Esophagus squamous epithelium (tissue), 5 donors: ENCODE measurements at places on chromosomes 5 and 9.

DNA sequence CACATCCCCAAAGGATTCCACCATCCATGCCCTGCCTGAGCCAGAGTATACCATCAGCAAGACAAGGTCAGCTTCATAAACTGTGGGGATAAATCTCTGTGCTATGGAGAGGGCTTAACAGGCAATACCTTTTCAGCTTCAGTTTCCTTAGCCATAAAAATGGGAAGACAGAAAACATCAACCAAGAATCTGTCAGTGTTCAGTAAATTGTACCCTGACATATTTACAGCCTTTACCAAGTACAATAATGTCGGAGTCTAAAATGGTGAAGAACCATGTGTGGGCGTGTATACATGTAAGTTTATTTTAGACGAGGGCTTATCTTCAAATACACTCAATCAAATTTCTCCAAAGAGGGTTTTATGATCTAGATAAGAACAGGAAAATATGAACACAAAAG, 94.7 kb downstream of the ELAVL2 start:
- DNase-seq = no peak

DNA sequence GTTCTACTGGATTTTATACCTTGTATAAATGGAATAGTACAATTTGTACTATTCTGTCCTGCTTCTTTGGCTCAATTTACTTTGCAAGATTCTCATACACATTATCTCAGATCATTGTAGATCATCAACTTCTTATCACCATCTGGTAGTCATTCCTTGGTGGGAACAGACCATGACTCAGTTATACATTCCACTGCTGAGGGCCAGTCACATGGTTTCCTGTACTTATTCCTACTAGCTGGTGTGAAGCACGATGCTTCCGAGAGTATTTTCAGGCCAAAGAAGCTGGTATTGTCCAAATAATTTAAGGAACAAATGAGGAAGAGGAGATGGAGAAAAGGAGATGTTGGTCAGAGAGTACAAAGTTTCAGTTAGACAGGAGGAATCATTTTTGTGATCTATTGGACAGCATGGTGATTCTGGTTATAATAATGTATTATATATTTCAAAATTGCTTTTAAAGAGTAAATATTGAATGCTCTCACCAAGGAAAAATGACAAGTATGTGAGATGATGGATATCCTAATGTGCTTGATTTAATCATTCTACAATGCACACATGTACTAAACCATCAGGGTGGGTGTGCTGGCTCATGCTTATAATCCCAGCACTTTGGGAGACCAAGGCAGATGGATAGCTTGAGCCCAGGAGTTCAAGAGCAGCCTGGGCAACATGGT, 124.1 kb downstream of the SYK start:
- no peak for DNase-seq

DNA sequence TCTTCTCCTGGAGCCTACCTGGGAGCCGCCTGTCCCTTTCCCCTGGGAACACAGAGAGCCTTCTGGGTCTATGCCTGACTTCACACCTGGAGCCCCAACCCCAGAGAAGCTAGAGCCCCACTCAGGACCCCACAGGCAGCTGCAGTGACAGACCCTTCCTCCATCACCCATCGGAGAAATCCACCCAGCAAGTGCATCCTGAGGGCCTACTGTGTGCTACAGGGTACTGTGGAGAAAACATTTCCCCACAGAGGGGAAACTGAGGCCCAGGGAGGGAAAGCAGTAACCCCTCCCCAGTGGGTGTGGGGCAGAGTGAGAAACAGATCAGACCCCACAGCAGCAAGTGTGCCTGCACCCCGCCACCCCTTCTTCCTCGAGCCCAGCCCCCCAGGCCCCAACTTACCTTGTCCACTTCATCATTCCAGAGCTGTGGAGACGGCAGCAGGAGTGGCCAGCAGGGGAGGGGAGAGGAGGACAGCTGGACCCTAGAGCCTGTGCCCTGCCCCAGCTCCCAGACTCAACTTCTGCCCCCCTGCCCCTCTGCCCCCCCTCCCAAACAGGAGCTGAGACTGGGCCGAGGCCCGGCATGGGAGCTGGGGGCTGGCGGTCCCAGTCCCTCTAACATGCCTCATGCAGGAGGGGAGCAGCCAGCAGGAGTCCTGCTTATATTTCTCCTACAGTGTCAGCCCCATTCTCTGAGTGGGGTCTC, 17.7 kb downstream of the SH3GLB2 start:
- DNase-seq = no peak

DNA sequence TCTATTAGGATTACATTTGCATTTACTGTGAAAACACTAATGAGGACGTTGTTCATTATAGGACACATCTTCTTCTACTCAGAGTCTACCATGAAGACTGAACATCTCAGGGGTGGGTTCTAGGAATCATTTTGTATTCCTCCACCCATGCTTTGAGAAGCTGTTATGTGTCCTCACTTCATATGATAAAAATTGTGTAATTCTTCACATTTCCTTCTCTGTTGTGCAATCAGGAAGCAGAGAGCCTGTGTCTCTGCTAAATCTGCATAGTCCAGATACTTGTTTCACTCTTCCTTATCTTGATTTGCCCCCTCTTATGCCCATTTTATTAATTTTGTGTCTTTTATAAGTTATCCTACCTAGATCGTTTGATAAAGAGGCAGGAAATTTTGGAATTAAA, 97.8 kb upstream of the IQGAP2 start:
- no peak for DNase-seq

DNA sequence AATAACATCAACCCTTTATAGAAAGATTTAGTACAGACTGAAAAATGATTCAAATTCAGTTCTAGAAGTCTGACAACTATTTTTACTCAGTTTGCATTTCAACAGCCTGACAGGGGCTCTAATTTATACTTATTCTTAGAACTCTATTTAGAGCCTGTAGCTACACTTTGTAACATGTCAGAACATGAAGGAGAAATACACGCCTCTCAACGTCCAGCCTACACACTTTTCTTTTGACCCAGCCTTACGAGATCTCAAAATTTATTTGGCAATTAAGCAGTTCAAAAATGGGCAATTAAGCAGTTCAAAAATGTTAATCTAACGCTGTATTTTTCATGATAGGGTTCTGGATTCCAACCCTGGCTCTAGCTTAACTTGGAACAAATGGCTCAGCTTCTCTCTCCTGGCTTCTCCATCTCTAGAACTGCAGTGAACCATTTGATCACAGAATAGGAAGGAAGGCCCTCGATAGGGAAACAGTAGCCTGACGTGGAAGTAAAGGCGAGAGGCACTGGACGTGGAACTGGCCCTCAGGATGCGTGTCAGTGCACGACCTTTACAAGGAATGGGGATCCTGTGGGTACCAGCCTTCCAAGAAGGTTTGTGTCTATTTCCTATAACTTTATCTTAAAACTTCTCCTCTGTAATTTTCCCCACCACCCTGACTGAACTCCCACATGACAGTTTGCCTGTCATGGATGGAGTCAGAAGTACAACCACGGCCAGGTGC, 66.4 kb downstream of the PRRT1B start:
- DNase-seq = no peak

DNA sequence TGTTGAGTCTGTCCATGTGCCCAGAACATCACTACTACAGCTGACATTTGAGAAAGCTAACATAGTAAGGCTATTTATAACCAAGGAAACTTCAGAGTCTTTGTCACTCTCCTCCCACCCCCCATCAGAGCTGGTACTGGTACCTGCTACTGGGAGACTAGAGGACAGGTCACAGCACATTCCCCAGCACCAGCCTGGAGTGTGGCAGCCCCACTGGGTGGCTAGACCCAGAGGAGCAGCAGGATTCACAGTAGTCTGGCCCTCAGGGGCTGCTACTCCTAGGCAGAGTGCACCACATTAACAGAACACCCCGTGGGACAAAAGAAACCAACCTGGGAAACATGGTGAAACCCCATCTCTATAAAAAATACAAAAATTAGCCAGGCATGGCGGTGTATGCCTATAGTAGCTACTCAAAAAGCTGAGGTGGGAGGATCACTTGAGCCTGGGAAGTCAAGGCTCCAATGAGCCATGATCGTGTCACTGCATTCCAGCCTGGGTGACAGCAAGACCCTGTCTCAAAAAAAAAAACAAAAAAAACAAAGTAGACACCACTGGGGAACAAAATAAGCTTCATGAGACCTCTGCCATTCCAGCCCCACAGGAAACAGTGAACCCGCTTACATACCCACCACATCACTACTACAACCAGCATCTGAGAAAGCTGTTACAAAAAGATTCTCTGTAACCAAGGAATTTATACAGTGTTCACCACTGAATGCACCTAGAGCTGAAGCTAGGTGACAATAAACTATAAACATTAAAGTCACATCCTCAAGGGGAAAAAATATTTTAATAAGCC, 26.3 kb upstream of the PTGER4 start:
- no peak for DNase-seq

GRCh38 chr9:82010711-82011110, 22.1 kb downstream of the SPATA31D1 start:
- DNase-seq = no peak

GRCh38 chr5:42826757-42827515, 15.2 kb upstream of the SELENOP start:
- no peak for DNase-seq

DNA sequence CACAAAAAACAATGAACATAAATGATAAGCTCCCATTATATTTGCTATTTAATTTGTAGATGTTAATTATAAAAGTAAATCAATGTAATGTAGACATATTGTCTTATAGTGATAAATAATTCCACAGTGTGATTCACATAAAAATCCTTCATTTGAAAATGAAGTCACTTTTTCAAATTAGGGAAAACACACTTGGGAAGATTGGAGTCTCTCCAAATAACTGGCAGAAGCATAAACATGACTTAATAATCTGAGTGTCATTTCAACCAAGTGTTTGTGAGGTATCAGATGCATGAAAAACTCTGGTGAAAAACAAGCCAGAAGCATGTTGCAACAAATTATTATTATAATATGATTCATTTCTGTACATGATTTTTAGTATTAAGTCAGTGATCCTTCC, 102.2 kb downstream of the CETN3 start:
- no peak for DNase-seq

DNA sequence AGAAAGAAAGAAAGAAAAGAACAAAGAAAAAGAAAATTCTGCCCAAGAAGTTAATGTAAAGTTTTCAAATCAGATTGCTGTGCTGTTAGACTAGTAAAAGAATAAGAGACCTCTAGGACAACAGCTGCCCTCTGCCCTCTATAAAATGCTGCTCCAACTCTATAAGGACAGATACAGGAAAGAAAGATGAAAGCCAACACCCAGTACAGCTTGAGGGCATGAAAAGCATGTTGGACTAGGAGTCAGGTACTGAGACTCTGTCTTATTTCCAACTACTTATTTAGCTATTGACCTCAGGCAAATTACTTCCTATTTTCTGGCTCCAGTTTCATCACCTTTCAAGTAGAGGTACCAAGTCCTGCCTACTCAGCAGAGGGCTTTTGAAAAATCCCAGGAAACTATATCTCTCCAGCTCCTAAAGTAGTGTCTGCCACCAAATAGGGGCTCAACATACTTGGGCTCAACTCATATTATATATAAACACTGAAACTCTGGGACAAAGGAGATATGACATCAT, 5.7 kb downstream of the HBEGF start:
- DNase-seq = no peak

DNA sequence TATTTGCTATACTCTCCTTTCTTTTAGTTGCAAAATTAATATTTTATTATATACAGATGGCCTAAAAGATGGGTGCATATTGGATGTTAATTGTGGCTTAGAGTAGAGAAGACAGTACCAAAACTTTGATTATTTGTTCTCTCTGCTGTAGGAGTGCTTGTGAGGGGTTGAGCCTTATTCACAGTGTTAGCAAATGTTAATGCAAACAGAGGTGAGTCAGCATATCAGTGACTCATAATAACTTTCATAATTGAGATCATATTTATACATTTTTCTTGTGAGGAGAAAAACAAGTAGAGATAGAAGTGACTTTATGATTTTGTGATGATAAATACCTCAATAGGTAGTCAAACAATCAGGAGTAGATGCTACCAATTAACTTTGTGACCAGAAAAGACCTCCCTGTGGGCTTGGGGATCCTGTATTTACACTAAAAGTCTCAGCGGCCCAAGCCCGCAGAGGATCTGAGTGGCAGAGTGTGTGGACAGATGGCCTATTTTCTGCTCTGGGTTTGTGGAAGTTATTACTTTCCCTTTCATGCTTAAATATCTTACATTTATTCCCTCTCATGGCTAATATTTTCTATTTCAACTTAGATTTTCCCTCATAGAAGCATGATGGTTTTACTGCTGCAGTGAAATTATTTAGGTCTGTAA, 226.5 kb downstream of the TAF11L14 start:
- DNase-seq = no peak

DNA sequence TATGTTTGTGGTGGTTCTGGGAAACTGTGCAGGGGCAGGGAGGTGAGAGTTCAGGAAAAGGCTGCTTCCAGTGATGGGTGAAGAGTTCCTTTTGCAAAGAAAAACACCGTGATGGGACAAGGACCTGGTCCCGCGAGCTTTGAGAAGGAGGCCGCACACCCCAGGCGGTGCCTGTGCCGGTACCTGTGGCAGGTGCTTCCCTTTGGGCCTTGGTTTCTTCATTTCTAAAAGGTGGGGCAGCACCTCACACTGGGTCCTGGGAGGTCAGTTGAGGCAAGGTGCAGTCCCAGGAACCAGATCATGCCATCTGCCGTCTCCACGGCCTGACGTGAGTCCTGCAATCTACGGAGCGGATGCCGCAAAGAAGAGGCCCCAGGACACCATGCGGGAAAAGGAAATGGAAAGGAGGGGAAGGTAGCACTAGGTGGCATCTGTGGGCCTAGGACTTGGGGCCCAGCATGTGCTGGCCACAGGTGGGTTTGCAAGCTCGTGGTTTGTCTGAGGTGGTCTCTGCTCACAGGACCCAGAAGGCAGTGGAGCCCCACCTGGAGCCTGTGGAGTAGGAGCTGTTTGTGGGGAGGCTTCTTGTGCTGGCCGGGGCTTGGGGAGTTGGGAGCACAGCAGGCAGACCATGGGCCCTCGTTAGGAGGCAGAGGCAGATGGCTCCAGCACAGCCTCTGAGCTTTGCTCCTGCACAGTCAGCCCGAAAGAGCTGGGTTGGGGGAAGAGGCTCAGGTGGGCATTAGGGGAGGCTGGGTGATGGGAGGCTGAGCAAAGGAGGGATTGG, 131.6 kb downstream of the CACNA1B start:
- DNase-seq = no peak

- no peak for DNase-seq
These were observed 1883.7 kb upstream of the C9orf72 start for GRCh38 chr9:29456940-29457339.

- no peak for DNase-seq
These were observed 5.0 kb upstream of the EBF1 start for GRCh38 chr5:159104759-159105144.

DNA sequence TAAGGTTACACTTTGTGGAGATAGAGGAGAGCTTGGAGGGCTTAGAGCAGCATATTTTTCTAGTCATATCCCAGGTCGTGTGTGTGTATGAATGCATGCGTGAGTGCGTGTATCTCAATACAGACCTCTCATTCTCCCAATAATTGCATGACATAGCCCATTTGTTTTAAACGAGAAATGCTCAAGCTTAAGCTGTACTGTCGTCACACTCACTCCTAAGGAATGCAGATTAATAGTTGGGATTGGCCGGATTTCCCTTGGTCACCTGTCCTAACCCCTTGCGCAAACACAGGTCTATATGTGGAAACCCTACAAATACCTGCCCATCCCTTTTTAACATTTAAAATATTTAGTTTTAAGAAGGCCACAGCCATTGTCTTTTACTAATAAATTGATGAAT, 165.8 kb downstream of the SEMA5A start:
- DNase-seq = no peak

GRCh38 chr5:61386045-61386800, 54.2 kb downstream of the ZSWIM6 start:
- DNase-seq = no peak
